Small intestine (tissue), 16 donors: ENCODE measurements at places on chromosomes 1 and 21. TPM values are rescaled to one million over a fixed set of nuclear protein-coding genes. Genes with fewer than 3 reads are reported as not detected.

Gene TNFRSF8
- polyA plus RNA-seq: 0.54 TPM

Gene ETV3L
- not detected for polyA plus RNA-seq

Gene MCOLN2
- polyA plus RNA-seq: 2.5 TPM

Gene ST6GALNAC5
- polyA plus RNA-seq: 0.90 TPM

Gene GUCA2B
- 969 TPM for polyA plus RNA-seq

Gene CCT3
- 113 TPM for polyA plus RNA-seq

Gene MPZ
- 4.0 TPM for polyA plus RNA-seq

Gene ELAPOR1
- polyA plus RNA-seq: 75.3 TPM

Gene UCK2
- 35.9 TPM for polyA plus RNA-seq

Gene ASTN1
- not detected for polyA plus RNA-seq

Gene ELAVL4
- 7.5 TPM for polyA plus RNA-seq

Gene ADGRB2
- polyA plus RNA-seq: 4.9 TPM

Gene MTARC1
- 8.7 TPM for polyA plus RNA-seq
